DMS79 (cell line): ENCODE measurements at places on chromosomes 6 and 20.

GRCh38 chr6:837380-837779 lies 144.4 kb upstream of the EXOC2 start:
- no peak for DNase-seq

- DNase-seq: no peak
These were observed 34.6 kb upstream of the TMEM244 start for GRCh38 chr6:129895692-129896091.

DNA sequence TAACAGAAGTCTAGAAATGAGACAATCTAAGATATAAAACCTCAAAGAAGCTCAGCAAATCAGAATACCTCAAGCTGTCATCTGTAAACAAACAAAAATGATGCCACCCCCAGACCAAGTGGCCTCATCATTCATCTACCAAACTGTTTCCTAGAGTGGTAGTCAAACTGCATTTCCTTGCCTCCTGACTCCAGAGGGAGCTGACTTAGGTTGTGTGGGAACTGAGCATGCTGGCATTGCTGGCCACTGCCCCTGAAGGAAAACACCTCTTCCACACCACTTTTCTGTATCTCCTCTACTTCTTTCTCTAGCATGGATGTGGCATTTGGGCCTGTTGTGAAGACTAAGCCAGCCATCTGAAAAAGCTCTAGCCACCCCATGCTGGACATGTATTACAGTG lies 56.3 kb downstream of the ZHX3 start:
- no peak for DNase-seq

DNA sequence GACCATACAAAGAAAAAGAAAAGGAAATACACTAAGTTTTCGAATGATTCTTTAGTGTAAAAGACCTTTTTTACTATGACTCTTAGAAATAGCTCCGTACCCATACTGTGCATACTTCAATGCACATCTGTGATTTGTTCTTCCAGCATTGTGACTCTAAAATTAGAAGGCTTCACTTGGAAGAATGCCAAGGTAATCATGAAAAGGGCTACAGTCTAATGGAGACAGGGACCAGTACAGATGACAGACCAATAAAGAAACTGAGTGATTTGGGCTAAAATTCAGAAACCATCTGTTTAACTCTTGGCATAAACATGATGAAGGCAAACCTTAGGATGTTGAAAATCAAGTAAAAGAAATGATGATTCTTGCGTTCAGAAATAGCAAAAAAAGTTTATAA lies 46.3 kb downstream of the CYP39A1 start:
- no peak for DNase-seq

GRCh38 chr20:37630166-37630565 lies 63.7 kb upstream of the CTNNBL1 start:
- peak; percentile 23 for DNase-seq
